Fibroblast of skin of abdomen (primary cell): ENCODE measurements at places on chromosomes 6 and 20.

DNA sequence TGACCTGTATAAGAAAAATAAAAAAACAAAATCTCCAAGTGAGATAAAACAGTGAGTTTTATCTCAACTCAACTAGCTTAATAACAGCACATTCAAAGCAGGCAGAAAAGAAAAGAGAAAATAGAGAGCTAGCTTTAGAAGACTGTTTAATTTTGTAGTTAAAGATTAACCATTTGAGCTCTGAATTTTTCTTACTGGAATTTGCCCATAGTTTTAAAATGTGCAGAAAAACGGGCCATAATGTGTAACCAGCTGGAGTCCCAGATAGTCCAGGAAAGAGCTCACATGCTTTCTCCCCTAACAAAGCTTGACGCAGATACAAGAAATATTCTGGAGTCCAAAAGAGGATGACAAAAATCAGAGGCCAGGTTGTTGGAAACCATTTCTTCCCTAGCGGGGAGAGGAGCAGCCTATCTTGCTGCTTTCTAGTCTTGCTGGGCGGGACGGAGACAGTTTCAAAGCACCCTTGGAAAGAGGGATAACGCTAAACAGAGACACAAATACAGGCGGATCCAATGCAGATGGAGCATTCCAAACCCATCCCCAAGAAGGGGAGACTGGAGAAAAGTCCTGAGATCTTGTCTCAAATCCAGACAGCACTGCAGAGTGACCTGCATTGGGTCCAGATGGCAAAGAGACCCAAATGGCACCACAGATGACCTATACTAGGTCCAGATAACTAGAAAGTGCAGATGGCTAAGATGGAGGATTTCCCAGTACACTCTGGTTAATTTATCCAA is 16.1 kb downstream of the TTK start:
- no peak for DNase-seq

DNA sequence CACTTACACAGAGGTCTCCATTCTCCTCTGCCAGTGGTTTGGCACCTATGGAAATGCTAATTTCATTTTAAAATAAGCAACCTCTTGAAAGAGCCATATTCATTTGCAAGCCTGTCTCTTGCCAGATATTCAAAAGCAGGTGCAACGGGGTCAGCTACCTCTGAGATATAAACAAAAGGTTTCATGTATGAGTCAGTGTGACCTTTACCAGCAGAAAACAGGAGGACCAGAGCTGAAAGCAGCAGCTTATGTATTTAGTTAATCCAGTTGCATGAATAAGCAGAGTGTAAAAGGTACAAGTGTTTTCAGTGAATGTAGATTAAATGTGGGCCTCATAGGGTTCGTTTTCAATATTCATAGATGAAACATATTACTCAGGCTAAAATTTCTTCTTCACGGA is 56.0 kb downstream of the TENT5A start:
- DNase-seq: no peak

DNA sequence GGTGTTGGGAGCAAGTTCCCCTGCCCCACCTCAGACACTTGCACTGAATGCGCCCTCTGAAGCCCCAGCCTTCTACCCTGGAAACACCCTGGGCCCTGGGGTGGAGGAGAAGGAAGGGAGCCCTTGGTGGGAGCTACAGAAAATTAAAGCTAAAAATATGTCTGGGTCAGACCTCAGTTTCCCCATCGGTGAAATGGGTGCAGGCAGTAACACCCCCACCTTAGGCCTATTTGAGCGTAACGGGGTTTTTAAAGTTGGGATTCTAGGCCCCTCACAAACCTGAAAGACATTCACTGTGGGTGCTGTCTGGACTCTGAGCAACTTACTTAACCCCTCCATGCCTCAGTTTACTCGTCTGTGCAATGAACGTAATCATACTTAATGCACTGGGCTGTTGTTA is 19.3 kb upstream of the CDH22 start:
- DNase-seq: no peak

- no peak for DNase-seq
These were observed 53.0 kb upstream of the SUPT3H start for GRCh38 chr6:45430590-45431202.

DNA sequence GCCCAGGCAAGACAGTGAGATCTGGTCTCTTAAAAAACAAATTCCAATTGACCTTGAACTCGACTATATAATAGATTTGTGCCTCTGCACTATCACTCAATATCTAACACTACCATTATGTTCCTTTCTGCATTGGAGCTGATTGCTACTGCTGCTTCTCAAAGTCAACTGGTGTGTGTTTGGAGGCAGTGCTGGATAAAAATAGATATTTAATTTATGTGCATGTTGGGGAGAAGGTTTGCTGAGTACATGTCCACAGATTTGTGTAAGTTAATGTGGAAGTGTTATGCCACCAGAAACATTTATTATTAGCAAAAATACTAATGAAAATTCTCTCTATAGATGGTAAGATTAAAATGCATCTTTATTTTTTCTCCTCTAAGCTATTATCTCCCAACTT is 39.5 kb downstream of the ATP9A start:
- DNase-seq: no peak

GRCh38 chr6:28312939-28313338 is 23.0 kb downstream of the ZSCAN31 start:
- no peak for DNase-seq

DNA sequence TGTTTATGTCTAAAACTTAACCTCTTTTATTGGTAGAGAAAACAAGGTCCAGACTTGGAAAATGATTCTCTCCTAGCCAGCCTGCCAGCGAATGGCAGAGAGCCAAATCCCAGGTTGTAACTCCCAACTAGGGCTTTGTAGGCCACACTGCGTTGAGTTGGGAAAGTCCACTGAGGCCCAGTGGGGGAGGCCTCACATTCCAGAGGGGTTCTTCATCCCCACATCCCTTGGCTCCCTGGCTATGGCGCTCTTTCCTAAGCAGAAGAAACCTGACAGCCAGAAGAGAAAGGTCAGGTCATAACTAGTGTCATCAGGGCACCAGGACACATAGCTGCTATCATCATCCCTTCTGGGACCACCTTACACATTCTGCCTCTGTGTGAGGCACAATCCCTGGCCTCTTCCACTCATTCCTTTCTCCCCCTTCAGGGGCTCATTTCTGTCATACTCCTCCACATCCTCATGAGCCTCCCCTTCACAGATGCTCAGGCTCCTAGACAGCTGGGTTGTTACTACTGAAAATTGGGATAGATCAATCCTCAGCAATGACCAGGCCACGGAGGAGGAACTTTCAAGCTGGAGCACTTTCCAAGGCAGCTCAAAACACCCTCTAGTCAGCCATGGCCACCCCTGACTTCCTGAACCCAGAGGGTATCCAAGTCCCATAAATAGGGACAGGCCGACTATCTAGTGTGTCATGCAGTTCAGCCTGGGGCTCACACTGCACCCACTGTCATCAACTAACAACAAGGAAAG is 48.6 kb downstream of the TCP11 start:
- peak; percentile 85 for DNase-seq

DNA sequence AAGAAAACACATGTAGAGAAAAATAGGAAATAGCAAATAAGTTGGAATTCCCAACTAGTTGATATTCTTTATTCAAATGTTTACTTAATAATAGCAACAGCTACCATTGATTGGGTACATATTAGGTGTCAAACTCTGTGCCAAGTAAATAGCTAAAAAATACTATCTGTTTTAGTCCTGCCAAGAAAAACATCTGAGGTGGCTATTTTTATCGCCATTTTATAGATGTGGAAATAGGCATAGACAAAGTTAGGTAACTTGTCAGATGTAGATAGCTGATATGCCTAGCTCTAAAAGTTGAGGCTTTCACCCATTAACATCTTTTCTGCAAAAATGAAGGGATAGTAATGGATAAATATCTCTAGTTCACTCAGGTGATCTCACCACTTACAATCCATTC is 549.2 kb upstream of the ID4 start:
- no peak for DNase-seq

DNA sequence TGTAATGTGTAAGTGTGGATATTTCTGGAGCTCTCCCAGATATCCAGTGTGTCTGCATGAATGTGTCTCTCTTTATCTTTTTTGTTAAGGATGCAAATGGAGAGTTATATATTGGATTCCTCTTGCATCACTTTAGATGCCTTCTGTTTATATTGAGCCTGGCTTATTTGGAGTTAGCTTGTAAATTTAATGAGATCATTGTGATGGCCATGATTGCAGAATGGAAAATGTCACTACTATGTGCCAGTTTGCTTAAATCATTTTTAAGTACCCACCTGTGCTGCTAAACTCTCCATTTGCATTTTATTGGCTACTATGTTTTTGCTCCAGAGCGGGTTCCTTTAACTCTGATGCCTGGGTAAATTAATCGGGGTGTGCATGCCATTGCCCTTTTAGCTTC is 334.8 kb downstream of the UTRN start:
- DNase-seq: no peak

GRCh38 chr6:3940703-3941102 is 91.5 kb downstream of the FAM50B start:
- no peak for DNase-seq

DNA sequence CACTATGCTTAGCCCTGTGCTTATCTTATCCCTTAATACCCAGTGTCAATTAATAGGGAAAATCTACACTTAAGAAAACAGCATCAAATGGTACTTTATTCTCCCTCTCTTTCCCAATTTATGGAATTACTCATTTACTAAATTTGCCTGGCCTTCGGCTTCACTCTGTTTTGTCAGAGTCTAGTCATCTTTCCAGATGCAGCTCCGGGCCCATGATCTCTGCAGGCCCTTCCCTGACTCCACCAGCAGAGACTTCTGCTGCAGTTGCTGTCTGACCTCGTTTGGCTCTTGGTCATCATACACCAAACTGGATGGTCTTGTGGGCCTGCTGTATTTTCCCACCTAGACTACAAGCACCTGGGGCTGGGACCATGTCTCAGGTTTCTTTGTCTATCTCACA is 27.4 kb downstream of the MRS2 start:
- DNase-seq: no peak

- DNase-seq: peak; percentile 36
These were observed 1.9 kb downstream of the SNX5 start for GRCh38 chr20:17966432-17967310.

DNA sequence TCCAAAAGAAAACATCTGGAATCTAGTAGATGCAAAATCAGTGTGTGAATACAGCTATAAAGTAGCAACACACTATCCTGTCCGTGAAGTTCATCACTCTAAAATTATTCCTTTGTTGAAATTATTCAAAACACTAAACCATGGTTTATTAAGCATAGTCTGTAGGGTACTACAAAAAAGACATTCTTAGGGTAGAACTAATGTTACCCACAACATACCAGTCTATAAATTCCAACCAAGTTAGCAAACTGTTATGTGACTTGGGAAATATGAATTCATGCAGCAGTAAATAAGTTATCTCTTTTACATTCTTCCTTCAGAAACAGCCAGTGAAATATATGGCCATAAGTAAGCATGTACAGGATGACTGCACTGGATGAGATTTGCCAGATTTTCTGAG is 580.3 kb upstream of the ADGRB3 start:
- DNase-seq: peak; percentile 73

GRCh38 chr6:32830017-32830416 is 8.5 kb downstream of the TAP2 start:
- no peak for DNase-seq
